ENCODE measurements at places on chromosomes 7 and 10.

GRCh38 chr7:138797715-138798320, at the start of the genes ATP6V0A4 and TMEM213:
ATP6V0A4 (minus strand) TSS chr7:138798196; CDS start chr7:138771247, 26,949 bp downstream.
TMEM213 (plus strand) TSS chr7:138797994; CDS start chr7:138798105, 111 bp downstream.
- peaks cover 8% of the 10 kb centered on the region for H3K27me3 ChIP-seq
- H3K27ac ChIP-seq = no peak within 1 kb of the TSS
- no peak for DNase-seq
- peaks cover 2% of the 10 kb centered on the region for H3K4me1 ChIP-seq
- H3K4me3 ChIP-seq = no peak within 1 kb of the TSS

DNA sequence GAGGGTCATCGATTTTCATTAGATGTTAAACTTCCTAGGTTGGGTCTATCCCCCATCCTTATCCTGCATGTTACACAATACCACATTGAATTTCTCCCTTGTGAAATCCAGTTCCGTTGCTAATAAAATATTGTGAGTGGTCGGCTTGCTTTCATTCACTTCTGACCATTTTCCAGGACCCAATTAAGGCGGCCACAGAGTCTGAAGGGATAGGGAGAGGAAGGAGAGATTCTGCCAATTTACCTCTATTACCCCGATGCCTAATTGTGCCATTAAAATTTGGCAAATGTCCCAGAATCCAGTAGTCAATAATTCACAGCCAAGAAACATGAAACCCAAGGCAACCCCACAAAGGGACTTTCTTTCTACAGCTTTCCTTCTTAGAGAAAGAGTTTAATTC, 129.9 kb downstream of the IPMK start:
- DNase-seq = no peak
- no peaks in the 10 kb centered on the region for H3K4me1 ChIP-seq
- H3K27ac ChIP-seq = no peak overlapping the region

DNA sequence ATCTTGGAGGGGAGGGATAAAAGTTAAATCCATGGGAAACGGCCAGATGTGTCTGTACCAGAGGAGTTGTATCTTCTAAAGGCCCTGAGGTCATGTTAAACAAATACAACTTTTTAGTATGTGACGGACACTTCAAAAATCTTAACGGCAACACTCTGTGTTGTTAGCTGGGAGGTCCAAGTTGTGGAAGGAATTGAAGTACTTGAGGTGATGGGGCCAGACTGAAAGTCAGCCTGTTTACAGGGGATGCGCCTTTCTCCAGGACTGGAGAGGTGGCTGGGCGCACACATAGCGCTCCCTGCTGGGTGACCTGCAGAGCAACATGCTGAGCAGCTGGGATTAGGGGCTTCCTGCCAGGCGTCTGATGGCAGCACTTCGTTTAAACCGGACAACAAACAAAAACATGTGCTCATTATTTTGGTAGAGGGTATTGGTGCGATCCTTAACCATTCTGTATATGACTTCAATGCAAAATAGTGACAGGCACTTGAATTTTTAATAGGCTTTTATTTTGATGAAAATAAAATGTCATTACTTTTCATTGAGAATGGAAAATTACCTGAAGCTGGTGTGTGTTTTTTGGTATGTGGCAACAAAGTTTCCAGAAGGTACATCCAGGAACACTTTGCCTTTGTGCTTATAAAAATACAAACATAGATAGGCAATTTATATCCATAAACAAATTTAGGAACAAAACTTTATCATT, 198.2 kb downstream of the MLLT10 start:
- no peaks in the 10 kb centered on the region for H3K27me3 ChIP-seq
- H3K36me3 ChIP-seq = peaks cover 3% of the 10 kb centered on the region
- no peak overlapping the region for H3K27ac ChIP-seq
- H3K4me3 ChIP-seq = no peak overlapping the region
- H3K4me1 ChIP-seq = peaks cover 13% of the 10 kb centered on the region

- H3K4me1 ChIP-seq = peaks cover 9% of the 10 kb centered on the region
- H3K36me3 ChIP-seq = no peaks in the 10 kb centered on the region
- DNase-seq = no peak
- no peak overlapping the region for H3K27ac ChIP-seq
Measured at GRCh38 chr7:70700055-70700940, 431.6 kb upstream of the GALNT17 start.

GRCh38 chr7:105854498-105854897, 21.9 kb downstream of the ATXN7L1 start:
- DNase-seq = no peak
- H3K27ac ChIP-seq = no peak overlapping the region
- H3K36me3 ChIP-seq = no peaks in the 10 kb centered on the region
- H3K4me3 ChIP-seq = no peak overlapping the region
- H3K4me1 ChIP-seq = peaks cover 51% of the 10 kb centered on the region

GRCh38 chr7:116500078-116500853, 728 bp downstream of the CAV2 start:
- H3K27ac ChIP-seq = no peak overlapping the region
- no peaks in the 10 kb centered on the region for H3K36me3 ChIP-seq
- peaks cover 17% of the 10 kb centered on the region for H3K4me1 ChIP-seq
- peaks cover 11% of the 10 kb centered on the region for H3K27me3 ChIP-seq
- peak overlapping the region; percentile 78 for H3K4me3 ChIP-seq

GRCh38 chr7:74235518-74236268, 18.5 kb downstream of the RFC2 start:
- DNase-seq = no peak
- H3K36me3 ChIP-seq = peaks cover 11% of the 10 kb centered on the region
- H3K4me3 ChIP-seq = no peak overlapping the region
- no peak overlapping the region for H3K27ac ChIP-seq

DNA sequence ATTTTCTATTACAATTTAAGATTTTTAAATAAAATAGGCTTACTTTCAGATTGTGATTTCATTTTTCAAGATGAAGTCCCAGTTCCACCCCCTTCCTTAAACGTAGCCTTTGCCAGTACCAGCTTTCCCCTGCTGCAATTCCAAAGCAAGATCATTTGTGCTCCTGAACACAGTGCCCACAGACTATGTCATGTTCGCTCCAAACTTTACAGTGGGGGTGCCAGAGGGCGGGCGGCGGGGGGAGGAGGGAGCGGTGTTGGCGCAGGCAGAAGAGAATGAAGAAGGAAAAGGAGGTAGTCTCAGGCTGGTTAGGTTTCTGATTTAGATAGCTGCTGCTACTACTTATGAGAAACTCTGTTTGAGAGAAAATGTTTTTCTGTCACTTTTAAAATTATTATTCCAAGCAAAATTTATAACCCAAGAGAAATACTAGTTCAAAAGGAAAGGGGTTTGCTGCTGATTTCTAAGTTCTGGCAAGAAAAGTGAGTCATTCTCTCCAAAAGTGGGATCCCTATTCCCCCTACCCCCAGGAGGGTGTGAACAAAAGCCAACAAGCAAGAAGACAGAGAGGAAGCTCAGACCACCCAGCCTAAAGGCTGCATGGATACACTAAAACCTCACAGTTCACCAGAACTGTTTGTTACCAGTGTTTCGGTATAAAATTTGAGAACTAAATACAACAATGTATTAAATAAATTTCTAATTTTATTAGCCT, 109.6 kb downstream of the SRPK2 start:
- no peaks in the 10 kb centered on the region for H3K4me1 ChIP-seq
- no peak overlapping the region for H3K4me3 ChIP-seq
- H3K27me3 ChIP-seq = no peaks in the 10 kb centered on the region
- H3K27ac ChIP-seq = no peak overlapping the region
- DNase-seq = no peak

GRCh38 chr7:107564553-107565298, 955 bp downstream of the DUS4L start:
- H3K4me1 ChIP-seq = peaks cover 31% of the 10 kb centered on the region
- no peaks in the 10 kb centered on the region for H3K27me3 ChIP-seq
- no peaks in the 10 kb centered on the region for H3K36me3 ChIP-seq
- DNase-seq = no peak

DNA sequence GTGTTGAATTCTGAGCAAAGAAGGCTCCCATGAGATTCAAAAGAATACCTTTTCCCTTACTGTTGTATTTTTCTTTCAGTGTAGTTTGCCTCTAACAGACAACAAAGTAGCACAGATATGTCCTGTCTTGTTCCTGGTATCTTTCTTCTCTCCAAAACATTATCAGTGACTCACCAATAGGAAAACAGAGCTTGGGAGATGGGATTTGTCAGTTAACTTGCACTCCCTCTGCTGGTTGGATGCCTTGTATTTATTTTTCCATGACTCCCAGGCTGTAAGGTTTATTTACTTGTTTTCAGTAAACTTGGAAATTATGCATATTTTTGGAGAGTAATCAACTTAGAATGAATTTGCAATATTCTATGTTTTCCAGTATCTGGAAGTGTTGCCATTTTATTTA, 129.7 kb downstream of the SAMD9 start:
- H3K4me1 ChIP-seq = no peaks in the 10 kb centered on the region
- no peaks in the 10 kb centered on the region for H3K27me3 ChIP-seq
- H3K4me3 ChIP-seq = no peak overlapping the region
- H3K27ac ChIP-seq = no peak overlapping the region
- DNase-seq = no peak

DNA sequence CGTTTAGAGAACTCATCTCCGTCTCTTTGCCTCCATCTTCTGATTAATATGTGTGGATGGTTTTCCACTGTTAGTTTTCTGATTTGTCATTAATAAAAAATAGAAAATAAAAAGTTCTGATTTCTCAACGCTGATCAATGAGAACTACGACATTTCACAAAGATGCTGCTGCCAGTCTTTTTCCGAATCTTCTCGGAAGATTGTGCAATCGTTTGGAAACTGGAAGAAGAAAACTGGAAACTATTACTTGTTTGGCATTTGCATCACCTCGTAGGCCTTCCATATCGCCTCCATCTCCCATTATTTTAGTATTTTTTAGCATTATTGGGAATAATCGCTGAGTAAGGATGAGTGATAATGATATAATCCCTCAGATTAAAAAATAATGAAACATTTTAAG, 123.2 kb upstream of the KLF6 start:
- no peak for DNase-seq
- no peak overlapping the region for H3K27ac ChIP-seq
- H3K4me3 ChIP-seq = no peak overlapping the region
- H3K27me3 ChIP-seq = no peaks in the 10 kb centered on the region

GRCh38 chr10:38118072-38118807, 24.1 kb downstream of the ZNF37A start:
- peaks cover 31% of the 10 kb centered on the region for H3K36me3 ChIP-seq
- no peaks in the 10 kb centered on the region for H3K4me1 ChIP-seq
- no peak overlapping the region for H3K27ac ChIP-seq
- no peak for DNase-seq

DNA sequence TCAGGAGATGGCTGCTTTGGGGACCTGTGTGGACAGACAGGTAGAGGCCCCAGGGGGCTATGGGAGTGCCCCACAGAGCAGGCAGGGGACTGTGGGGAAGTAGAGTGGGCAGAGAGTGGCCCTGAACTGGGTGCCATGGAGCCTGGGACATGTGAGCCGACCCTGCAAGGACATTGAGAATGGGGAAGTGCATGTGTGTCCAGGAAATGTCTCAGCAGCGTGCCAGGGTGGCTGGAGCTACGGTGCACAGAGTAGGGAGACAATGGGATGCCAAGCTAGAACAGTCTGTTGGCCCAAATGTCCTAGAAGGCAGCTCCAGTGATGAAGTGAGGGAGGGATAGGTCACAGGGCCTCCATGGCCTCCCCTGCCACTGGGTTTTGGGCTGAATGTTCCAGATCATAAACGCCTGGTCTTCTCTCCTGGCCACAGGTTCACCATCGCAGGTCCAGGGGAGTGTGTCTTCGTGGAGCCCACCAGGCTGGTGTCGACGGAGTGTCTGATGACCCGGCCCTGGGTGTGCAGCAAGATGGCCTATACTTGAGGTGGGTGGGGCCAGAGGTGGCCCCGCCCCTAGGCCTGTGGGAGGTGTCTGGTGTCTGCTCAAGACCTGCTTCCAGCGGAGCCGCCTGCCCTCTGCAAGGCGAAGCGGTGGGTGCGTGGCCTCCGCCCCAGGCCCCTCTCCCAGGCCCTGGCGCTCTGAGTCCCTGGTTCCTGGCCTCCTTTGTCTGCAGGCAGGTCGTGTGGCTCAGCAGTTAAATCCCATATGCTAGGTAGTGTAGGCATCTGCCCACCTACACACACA, 20.5 kb downstream of the CLEC2L start:
- no peak for DNase-seq
- H3K4me3 ChIP-seq = no peak overlapping the region
- H3K36me3 ChIP-seq = no peaks in the 10 kb centered on the region
- no peaks in the 10 kb centered on the region for H3K4me1 ChIP-seq

- no peaks in the 10 kb centered on the region for H3K27me3 ChIP-seq
- H3K36me3 ChIP-seq = no peaks in the 10 kb centered on the region
- no peaks in the 10 kb centered on the region for H3K4me1 ChIP-seq
- DNase-seq = no peak
Measured at GRCh38 chr7:111803015-111803758, 240.9 kb upstream of the IMMP2L start.

- peak; percentile 76 for DNase-seq
- peak within 1 kb of the TSS; percentile 84 for H3K27ac ChIP-seq
- no peaks in the 10 kb centered on the region for H3K36me3 ChIP-seq
- no peaks in the 10 kb centered on the region for H3K27me3 ChIP-seq
Measured at GRCh38 chr10:5977471-5978229, at the start of gene IL15RA. IL15RA (minus strand) TSS chr10:5977543; CDS start chr10:5977492, 51 bp downstream.

GRCh38 chr7:106185719-106186118, 73.6 kb upstream of the SYPL1 start:
- H3K4me3 ChIP-seq = no peak overlapping the region
- no peak for DNase-seq
- H3K36me3 ChIP-seq = no peaks in the 10 kb centered on the region
- no peaks in the 10 kb centered on the region for H3K27me3 ChIP-seq

DNA sequence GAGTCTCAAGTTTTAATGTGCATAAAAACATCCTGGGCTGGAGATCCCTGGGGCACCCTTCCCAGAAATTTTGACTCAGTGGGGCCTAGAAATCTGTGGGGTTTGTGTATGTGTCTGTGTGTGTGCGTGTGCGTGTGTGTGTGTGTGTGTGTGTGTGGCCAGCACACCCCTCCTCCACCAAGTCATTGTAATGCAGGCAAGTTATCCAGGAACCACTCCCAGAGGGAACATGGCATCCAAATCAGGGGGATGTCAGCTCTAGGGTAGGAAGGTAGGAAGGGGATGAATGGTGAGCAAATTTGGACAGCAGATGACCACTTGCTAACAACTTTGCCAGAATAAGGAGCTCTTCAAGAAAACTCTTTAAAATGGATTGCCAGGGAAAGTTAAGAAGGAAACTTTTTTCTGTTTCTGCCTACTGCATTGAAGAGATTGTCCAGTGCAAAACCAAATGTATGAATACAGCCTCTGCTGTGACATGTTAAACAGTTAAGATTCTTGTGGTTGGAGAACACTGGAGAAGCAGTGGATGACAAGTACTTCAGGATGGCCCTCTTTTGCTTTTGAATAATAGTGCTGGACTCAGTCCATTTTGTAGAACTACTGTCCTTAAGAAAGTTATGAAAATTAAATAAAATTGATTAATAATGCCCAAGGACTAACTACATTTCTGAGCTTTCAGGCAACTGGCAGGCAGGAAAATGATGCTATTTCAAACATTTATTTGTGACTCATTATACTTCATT, 12.3 kb downstream of the STAMBPL1 start:
- no peak for DNase-seq
- H3K27ac ChIP-seq = no peak overlapping the region
- peaks cover 19% of the 10 kb centered on the region for H3K4me1 ChIP-seq

All from T-cell (primary cell).